Hematopoietic multipotent progenitor cell treated with erythropoietin and hydrocortisone succinate and interleukin-3 and kit ligand, for 8 days (in vitro differentiated cells): ENCODE measurements at places on chromosomes 4 and X.

DNA sequence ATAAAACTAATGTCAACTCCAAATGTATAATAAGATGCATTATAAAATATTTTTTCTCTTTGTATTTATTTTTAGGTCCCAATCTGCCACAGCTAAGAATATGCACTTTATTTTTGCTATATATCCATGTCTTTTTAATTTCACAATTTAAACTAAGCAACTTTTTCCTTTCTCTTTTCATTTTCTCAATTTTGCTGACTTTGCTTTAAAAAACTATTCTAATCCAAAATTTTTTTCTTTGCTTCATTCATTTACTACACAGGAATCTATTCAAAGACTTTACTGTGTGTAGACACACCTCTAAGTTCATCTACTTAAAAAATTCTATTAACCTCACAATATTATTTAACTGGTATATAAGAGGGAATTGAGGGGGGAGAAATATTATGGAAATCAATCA lies 201.9 kb downstream of the ADGRA3 start:
- DNase-seq: no peak

DNA sequence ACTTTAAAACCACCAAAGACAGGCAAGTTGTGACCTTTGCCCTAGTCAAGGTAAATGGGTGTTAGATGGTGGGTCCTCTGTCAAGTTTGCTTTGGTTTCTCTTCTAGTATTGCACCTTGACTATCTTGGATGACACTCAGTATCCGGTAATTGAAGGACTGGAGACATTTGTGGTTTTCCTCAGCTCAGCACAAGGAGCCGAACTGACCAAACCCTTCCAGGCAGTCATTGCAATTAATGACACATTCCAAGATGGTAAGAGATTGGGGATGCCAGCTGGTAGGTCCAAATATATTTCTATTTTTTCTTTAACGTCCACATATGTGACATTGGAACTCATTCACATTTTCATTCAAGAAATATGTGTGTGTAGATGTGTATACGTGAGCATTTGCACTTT lies 69.3 kb upstream of the ANXA3 start:
- no peak for DNase-seq

DNA sequence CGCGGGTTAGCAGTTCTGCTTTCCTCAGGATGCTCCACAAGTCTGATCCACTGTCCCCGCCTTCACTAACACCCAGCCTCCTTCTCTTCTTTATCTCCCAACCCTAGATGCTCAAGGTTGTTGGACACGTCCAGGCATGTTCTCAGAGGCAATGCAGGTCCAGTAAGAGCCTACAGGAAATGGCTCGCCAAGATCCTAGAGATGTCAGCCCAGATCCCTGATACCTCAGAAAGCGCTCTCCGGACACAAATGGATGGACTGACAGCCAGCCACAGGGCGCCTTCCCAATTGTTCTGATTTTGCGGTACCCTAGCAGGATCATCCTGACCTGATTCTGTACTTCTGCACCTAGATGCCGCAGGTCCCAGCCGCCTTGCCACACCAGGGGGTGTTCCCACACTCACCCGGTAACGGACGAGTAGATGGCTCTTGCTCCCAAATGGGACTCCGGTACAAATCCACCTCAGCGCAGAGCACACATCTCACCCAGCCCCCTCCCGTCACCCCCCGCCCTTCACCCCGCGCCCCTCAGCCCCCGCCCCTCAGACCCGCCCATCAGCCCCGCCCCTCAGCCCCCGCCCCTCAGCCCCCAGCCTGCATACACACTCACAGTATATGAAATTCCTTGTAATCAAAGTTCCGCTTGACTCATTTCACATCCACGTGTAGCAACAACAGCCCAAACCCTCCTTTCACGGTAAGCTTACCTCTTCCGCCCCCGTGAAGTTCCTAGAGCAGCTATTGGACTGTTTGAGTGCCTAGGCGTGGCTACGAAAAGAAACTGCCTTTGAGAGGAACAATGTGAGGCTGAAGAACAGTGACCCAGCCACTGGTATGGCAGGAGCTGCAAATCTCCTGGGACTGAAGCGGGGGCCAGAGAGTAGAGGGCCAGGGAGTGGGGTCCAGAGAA lies at the start of gene EDA2R:
Gene EDA2R, minus strand, starts transcription at position 488 of the 910 bp plus-strand sequence. CDS start 23,058 bp downstream, outside the sequence.
- peak; percentile 61 for DNase-seq

DNA sequence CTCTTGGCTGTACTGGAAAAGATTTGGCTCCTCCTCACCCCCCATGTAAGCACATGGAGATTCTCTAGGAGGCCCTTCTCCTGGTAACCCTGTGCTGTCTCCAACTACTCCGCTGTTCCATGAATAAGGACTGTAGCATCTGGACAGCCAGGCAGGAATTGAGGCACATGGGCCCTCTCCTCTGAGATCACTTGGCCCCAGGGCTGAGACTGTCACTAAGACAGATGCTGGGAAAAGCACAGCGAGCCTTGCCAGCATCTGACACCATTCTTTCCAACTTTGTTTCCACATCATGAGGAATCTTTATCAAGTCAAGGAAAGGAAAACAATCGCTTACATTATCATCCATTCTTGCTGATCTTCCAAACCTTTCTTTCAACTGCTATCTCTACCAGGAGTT lies 222.6 kb upstream of the INTU start:
- no peak for DNase-seq

DNA sequence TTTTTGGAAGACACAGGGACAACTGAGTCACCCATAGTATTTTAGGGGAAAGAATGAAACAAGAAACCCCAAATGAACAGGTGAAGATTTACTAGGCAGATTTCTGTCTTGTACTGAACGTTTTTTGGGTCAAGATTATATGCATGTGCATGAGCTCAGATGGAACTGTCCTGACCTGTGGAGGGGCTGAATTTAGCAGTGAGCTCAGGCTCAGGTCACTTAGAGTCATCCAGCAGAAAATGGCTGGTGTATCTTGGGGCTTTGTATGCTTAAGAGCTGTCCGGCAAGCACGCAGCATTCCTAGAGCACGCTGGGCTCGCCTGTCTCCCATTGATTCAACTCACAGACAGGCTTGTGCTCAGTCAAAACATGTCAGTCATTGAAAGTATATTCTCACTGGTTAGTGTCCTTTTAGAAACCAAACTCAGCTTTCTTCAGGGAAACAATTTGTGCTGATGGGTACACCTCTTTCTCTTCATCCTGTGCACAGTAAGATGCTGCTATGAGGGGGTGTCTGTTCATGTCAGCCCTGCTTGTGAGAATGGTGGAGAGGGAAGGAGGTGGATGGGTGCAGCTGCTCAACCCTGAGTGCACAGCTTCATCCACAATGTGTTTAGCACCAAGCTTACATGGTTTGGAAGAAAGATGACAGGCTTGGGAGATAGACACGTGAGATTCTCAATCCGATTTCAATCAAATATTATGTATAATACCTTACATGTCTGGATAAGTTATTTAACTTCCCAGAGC lies 47.5 kb upstream of the PDLIM3 start:
- no peak for DNase-seq

GRCh38 chr4:184447664-184448063 lies 26.7 kb downstream of the IRF2 start:
- DNase-seq: no peak

- DNase-seq: no peak
Measured at GRCh38 chr4:170015285-170015684, 10.9 kb downstream of the MFAP3L start.

GRCh38 chrX:2391869-2392606 lies 108.7 kb downstream of the DHRSX start:
- no peak for DNase-seq

GRCh38 chr4:31674313-31674947 lies 954.3 kb downstream of the PCDH7 start:
- DNase-seq: no peak
